ENCODE measurements at places on chromosomes 7 and 10. TPM values are rescaled to one million over a fixed set of nuclear protein-coding genes. Genes with fewer than 3 reads are reported as not detected.
A peak's percentile ranks its signal among the peaks of the same experiment; 100 is the strongest.

DNA sequence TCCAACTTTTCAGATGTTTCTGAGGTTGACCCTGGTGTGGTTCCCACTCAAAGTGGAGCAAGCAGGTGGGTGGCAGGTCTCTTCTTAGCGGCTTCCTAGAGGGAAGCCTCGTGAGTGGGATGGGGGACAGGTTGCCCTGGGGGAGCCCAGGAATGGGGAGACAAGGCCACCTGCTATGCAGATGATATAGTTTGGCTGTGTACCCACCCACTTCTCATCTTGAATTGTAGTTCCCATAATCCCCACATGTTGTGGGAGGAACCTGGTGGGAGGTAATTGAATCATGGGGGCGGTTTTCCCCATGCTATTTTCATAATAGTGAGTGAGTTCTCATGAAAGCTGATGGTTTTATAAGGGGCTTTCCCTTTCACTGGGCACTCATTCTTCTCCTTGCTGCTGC is 68.3 kb downstream of the KIAA1217 start:
- H3K36me3 ChIP-seq, result no peaks in the 10 kb centered on the region
- no peak overlapping the region for H3K27ac ChIP-seq
- no peaks in the 10 kb centered on the region for H3K27me3 ChIP-seq
- no peak overlapping the region for H3K4me3 ChIP-seq
- H3K4me1 ChIP-seq, result no peaks in the 10 kb centered on the region

DNA sequence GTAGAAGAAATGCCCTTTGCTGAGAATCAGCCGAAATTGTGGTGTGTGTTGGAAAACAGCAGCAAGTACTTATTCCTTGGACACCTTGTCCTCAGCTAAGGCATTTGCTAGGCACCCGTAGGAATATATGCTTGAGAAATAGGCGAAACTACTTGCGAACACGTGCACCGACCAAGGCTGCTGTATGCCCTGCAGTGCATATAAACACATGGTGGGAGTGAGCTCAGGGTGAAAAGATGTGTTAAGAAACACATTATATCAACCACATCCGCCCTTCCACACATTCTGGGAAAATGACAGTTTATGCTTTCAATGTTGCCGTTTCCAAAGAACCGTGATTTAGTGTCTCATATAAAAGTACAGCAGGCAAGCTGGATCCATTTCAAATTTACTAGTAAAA is 199.2 kb downstream of the JCAD start:
- H3K27ac ChIP-seq, result no peak overlapping the region
- no peak for DNase-seq
- H3K36me3 ChIP-seq, result no peaks in the 10 kb centered on the region
- peaks cover 2% of the 10 kb centered on the region for H3K27me3 ChIP-seq

DNA sequence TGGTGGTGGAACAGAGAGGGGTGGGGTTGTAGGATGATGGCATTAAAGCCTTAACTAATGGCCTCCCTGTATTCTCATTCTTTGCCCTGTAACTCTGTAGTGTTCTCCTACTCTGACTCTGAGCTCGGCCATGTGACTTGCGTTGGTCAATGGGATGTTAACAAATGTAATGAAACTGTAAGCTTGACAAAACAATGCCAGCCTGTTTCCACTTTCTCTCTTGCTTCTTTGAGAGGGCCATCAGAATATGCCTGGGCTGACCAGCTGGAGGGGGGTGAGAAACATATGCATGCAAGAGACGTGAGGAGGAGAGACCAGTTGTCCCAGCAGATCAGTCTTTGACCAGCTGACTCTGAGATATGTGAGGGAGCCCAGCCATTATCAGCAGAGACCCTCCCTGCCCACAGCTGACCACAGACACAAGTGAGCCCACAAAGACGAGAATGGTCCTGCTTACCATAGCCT is 100.6 kb downstream of the ICA1 start:
- no peak for DNase-seq
- H3K27ac ChIP-seq, result no peak overlapping the region
- H3K4me1 ChIP-seq, result no peaks in the 10 kb centered on the region
- H3K27me3 ChIP-seq, result no peaks in the 10 kb centered on the region
- no peaks in the 10 kb centered on the region for H3K36me3 ChIP-seq
- no peak overlapping the region for H3K4me3 ChIP-seq

- no peak overlapping the region for H3K27ac ChIP-seq
- DNase-seq, result no peak
- H3K27me3 ChIP-seq, result no peaks in the 10 kb centered on the region
- no peak overlapping the region for H3K4me3 ChIP-seq
Observed at GRCh38 chr7:80659120-80660055, 20.9 kb downstream of the CD36 start.

DNA sequence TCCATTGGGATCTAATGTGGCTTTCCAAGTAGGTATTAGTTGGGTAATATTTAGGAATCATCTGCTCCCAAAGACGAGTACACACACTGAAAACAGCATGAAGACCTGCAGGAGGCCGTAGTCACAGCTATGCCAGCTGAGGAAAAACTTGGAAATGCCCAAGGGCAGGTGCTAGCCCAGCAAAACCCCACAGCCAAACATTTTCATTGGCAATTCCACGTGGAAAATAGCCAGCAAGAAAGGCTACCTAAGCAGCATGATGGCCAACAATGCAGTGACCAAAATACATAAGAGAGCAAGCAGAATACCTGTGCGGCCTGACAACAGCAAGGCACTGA is 32.7 kb downstream of the DOCK4 start:
- H3K27ac ChIP-seq, result no peak overlapping the region
- H3K27me3 ChIP-seq, result peaks cover 17% of the 10 kb centered on the region
- DNase-seq, result no peak

DNA sequence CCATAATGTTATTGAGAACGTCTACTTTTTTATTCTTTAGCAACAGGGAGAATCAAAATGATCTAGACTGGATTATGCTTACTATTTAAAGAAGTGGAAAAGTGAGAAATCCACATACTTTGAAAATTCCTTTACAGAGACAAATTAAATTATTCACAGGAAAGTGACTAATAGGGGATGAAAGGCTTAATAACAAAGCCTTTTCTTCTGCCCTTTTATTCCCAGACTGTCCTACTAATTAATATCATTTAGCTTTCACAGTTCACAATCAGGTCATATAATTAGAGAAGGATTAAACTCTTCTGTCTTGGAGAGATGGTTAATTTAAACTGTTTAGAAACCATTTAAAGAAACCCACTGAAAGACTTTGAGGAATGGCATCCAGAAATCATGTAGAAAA is 58.8 kb downstream of the ARL4A start:
- no peaks in the 10 kb centered on the region for H3K27me3 ChIP-seq
- H3K4me3 ChIP-seq, result no peak overlapping the region
- no peak overlapping the region for H3K27ac ChIP-seq
- no peak for DNase-seq

- peaks cover 53% of the 10 kb centered on the region for H3K27me3 ChIP-seq
- H3K27ac ChIP-seq, result no peak overlapping the region
- peaks cover 45% of the 10 kb centered on the region for H3K4me1 ChIP-seq
- DNase-seq, result no peak
- no peak overlapping the region for H3K4me3 ChIP-seq
Observed at GRCh38 chr7:27157702-27158431, 1.4 kb upstream of the HOXA7 start.

GRCh38 chr7:46738796-46739195 is 817.7 kb upstream of the IGFBP3 start:
- H3K27me3 ChIP-seq, result no peaks in the 10 kb centered on the region
- DNase-seq, result no peak
- H3K4me3 ChIP-seq, result no peak overlapping the region
- no peak overlapping the region for H3K27ac ChIP-seq

DNA sequence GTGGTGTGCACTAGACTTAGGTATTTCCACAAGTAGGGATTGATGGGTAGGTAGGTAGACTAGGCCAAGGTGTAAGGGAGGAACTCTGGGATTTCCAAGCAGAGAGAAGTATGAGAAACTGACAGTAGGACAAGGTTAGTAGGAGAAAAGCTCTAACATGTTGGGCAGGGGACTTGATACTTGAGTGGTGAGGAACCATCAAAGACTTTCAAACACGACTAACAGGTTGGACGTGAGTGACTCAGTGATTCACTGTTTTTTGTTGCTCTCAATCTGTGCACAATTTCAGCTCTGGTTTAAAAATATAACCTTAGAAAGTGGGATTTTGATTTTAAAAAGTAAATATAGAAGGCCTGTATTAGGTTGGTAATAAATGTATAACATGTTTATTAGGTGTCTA is 44.4 kb downstream of the KLHDC10 start:
- no peak overlapping the region for H3K4me3 ChIP-seq
- H3K27ac ChIP-seq, result no peak overlapping the region
- no peaks in the 10 kb centered on the region for H3K4me1 ChIP-seq
- H3K27me3 ChIP-seq, result no peaks in the 10 kb centered on the region
- H3K36me3 ChIP-seq, result peaks cover 4% of the 10 kb centered on the region
- DNase-seq, result no peak

DNA sequence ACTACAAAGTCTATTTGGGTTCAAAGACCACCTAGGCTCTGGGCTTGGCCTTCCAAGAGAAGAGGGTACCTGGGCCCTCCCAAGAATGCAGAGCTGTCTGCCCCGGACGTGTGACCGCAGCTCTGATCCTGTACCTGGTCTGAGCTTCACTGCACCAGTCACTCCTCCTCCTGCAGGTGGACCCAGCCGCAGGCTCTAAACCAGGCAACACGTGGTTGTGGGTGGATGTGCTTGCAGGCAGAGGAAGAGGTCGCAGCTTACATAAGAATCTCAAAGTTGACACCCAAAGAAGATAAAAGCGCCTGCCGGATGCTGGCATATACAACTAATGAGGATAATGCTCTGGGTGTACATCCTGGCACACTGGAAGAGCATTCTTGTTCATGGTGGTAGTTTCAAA is 9.4 kb upstream of the PFKP start:
- no peak overlapping the region for H3K4me3 ChIP-seq
- DNase-seq, result no peak
- H3K36me3 ChIP-seq, result no peaks in the 10 kb centered on the region
- H3K27me3 ChIP-seq, result peaks cover 8% of the 10 kb centered on the region
- no peak overlapping the region for H3K27ac ChIP-seq
- H3K4me1 ChIP-seq, result no peaks in the 10 kb centered on the region

DNA sequence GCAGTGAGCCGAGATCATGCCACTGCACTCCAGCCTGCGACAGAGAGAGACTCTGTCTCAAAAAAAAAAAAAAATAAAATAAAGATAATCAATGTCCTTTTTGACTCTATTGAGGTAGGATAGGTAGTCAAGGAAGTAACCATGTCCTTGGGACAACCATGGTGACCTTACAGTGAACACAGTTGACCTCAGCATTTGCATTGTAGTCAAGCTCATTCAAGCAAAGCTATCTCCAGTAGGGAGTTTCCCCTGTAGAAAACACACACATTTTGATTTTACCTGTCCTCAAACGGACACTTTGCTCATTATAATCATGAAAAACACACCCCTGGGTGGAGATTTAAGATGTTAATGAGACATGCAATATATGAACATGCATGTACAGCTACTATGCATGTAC is 171.7 kb downstream of the KIF20B start:
- no peaks in the 10 kb centered on the region for H3K36me3 ChIP-seq
- H3K27ac ChIP-seq, result no peak overlapping the region
- no peak for DNase-seq
- H3K4me1 ChIP-seq, result no peaks in the 10 kb centered on the region
- H3K27me3 ChIP-seq, result peaks cover 12% of the 10 kb centered on the region

- H3K27ac ChIP-seq, result no peak overlapping the region
- H3K27me3 ChIP-seq, result no peaks in the 10 kb centered on the region
- DNase-seq, result no peak
- no peaks in the 10 kb centered on the region for H3K4me1 ChIP-seq
- H3K36me3 ChIP-seq, result no peaks in the 10 kb centered on the region
Observed at GRCh38 chr7:46461334-46461777, 540.3 kb upstream of the IGFBP3 start.

- H3K27me3 ChIP-seq, result no peaks in the 10 kb centered on the region
- no peaks in the 10 kb centered on the region for H3K36me3 ChIP-seq
- no peaks in the 10 kb centered on the region for H3K4me1 ChIP-seq
- H3K4me3 ChIP-seq, result no peak overlapping the region
- DNase-seq, result no peak
Observed at GRCh38 chr7:55033236-55033846, 14.5 kb downstream of the EGFR start.

DNA sequence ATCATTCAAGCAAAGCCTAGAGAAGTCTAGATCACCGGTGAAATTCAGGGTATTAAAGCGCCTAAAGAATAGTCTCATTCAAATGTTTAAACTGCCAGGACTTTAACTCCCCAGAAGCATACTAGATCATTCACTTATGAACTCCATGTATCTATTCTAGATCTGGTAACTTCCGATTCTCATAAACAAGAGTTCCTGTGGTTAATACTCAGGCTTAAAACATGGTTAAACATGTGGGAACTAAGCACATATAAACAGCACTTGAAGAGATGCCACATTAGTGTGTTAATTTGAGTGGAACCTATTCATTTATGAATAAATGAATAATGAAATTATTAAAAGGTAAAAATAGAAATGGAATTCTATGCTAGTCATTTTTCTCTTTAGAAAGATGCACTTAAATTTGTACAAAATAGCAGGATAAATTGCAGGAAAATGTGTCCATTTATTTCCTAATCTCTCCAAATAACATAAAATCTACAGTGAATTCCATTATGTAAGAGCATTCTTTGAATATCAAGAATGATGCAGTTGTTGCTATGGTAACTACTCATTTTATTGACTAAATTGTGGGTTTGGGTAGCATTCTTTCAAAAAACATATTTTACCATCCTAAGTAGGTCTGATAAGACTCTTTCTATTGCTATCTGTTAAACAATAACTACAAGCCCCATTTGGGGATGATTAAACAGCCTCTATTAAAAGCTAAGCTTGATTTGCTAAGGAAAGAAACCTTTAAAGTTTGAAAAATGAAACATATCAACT is 147.6 kb upstream of the TMEM168 start:
- peak overlapping the region; percentile 78 for H3K27ac ChIP-seq
- DNase-seq, result no peak
- H3K4me1 ChIP-seq, result peaks cover 31% of the 10 kb centered on the region
- H3K36me3 ChIP-seq, result no peaks in the 10 kb centered on the region
- peak overlapping the region; percentile 95 for H3K4me3 ChIP-seq

DNA sequence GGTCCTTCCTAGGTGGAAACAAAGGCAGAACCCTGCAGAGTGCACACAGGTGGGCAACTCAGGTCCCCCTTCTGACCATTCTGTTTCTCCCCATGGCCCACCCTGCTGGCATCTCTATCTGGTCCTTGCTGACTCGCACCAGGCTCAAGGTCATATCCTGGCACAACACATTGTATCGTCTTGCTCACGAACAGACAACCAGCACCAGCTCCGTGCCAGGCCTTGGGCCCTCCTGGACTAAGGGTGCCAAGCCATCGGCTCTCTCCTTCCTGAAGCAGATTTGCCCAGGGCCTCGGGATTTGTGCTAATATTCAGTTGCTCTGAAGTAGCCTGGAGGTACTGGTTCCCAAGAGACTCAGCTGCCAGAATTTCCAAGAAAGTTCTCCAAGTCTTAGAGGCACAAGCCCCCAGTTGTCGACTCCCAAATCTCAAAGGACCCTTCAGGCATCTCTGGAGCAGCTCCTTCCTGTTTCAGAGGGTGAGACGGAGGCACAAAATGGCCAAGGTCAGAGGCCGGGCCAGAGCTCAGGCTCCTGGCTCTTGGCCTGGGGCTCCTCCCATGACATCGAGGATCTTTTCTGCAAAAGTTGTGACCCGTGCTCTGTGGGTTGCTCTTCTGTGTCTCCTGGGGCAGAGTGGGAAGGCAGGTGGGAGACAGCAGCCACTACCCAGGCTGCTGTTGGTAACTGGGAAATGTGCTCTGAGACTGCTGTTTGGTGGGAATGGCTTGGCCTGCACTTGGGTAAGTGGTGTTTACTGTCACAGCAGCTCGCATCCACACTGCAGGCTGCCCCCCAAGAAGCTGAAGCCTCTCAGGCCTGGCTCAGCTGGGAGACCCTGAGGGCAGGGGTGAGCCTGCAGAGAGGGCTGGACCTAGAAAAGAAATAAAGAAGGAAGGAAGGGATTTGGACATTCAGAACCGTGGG is 121.3 kb downstream of the RGS10 start:
- H3K36me3 ChIP-seq, result peaks cover 30% of the 10 kb centered on the region
- DNase-seq, result no peak
- H3K4me3 ChIP-seq, result no peak overlapping the region
- H3K4me1 ChIP-seq, result no peaks in the 10 kb centered on the region

Gene HOXA4
- not detected for total RNA-seq

Gene FRMD4A
- total RNA-seq, result 2.4 TPM

Gene CYP3A7
- total RNA-seq, result not detected

Data from CD4-positive, CD25-positive, alpha-beta regulatory T cell (primary cell).